ENCODE measurements at places on chromosomes 2 and 18. TPM values are rescaled to one million over a fixed set of nuclear protein-coding genes. Genes with fewer than 3 reads are reported as not detected.

Gene POU3F3
- not detected for total RNA-seq

Gene GRP
- not detected for total RNA-seq

Gene ERBB4
- 5.5 TPM for total RNA-seq

Gene KANSL3
- 65.5 TPM for total RNA-seq

- H3K27me3 ChIP-seq, result no peaks in the 10 kb centered on the region
- H3K4me3 ChIP-seq, result no peak overlapping the region
- H3K36me3 ChIP-seq, result no peaks in the 10 kb centered on the region
- no peaks in the 10 kb centered on the region for H3K4me1 ChIP-seq
- H3K27ac ChIP-seq, result no peak overlapping the region
These were observed 45.2 kb upstream of the SULT1C3 start for GRCh38 chr2:108194409-108195132.

GRCh38 chr2:218074031-218074430, 5.0 kb downstream of the RUFY4 start:
- H3K36me3 ChIP-seq, result no peaks in the 10 kb centered on the region
- H3K4me3 ChIP-seq, result no peak overlapping the region
- no peak overlapping the region for H3K27ac ChIP-seq
- H3K27me3 ChIP-seq, result no peaks in the 10 kb centered on the region
- no peaks in the 10 kb centered on the region for H3K4me1 ChIP-seq

DNA sequence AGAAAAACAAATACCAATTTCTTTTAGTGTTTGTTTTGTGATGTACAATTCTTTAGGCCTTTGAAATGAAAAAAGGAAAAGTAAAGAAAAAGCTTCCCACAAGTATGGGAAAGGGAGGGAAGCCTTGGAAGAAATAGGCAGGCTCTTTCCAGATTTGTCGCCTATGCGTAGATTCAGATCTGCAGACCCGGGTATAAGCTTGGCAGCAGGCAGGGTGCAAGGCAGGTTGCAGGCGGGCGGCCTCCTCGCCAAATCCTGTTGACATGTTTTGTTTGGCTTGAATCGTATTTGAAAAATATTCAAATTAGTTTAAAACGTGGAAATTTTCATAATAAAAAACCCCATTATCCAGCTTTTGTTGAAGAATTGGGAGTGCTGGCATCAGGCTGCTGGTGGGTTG, 104.3 kb downstream of the ACOXL start:
- H3K36me3 ChIP-seq, result no peaks in the 10 kb centered on the region
- H3K4me1 ChIP-seq, result no peaks in the 10 kb centered on the region
- no peaks in the 10 kb centered on the region for H3K27me3 ChIP-seq
- no peak overlapping the region for H3K4me3 ChIP-seq
- H3K27ac ChIP-seq, result no peak overlapping the region

GRCh38 chr2:29628108-29628745, 293.2 kb downstream of the ALK start:
- H3K27ac ChIP-seq, result no peak overlapping the region
- H3K27me3 ChIP-seq, result no peaks in the 10 kb centered on the region
- DNase-seq, result no peak
- H3K4me1 ChIP-seq, result no peaks in the 10 kb centered on the region

DNA sequence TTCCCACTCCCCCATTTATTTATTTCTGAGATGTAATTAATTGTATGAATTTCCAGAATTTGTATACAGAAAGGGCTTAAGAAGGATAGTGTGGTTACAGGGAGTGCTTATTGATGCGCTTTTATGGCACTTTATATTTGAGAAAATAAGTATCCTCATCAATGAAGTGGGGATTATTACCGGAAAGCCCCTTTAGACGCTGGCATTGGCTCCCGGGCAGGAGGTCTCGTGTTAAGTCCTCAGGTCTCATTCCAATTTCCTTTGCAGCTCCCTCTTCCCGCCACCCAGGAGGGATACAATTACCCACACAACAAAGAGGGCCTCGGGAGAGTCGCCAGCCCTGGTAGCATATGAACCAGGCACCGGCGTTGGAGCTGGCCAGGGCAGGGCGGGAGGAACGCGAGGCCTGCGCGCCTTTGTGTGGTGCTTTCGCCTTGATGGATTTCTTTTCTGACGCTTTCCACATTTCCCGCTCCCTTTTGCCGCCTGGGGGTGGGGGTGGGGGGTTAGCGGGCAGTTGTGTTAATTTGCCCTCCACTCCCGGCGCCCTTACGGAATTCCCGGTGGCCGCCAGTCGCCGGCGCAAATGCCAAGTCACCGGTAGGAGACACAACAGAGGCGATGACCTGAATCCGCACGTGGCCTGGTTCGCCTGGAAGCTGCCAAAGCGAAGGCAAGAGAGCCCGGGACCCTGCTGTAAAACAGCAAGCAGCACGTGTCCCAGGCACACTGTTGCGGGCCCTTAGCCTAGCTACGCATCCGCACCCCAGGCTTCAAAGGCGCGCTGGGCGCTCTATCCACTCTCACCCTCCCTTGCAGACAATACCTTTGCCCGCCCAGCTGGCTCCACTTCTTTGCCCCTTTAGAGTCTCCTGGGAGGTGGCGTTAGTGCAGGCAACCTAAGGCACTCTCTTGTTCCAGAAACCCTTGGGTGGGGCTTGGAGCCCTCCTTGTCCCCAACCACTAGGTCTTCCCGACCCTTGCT, 3.3 kb downstream of the GAD1 start:
- no peak overlapping the region for H3K27ac ChIP-seq
- DNase-seq, result peak; percentile 40
- H3K36me3 ChIP-seq, result no peaks in the 10 kb centered on the region
- peaks cover 65% of the 10 kb centered on the region for H3K4me1 ChIP-seq

- no peaks in the 10 kb centered on the region for H3K4me1 ChIP-seq
- no peak for DNase-seq
- no peaks in the 10 kb centered on the region for H3K27me3 ChIP-seq
- no peak overlapping the region for H3K4me3 ChIP-seq
- H3K27ac ChIP-seq, result no peak overlapping the region
These were observed 21.7 kb downstream of the SCN7A start for GRCh38 chr2:166472332-166472731.

DNA sequence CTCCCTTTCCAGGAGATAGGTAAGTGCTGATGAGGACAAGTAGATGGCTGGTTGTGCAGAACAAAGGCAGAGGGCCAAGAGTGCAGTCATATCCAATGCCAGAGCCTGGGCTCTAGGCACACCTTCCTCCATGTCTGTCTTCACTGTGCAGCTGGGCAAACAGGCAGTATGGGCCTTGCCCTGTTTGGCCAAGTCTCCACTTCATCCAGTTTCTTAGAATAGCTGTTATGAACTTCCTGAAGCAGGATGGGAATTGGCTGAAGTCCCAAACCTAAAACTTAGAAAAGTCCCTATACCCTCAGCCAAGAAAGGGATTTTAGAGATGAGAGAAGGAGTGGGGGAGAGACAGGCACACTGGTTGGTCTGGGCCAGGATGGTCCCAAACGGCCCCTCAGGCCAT, 37.5 kb upstream of the CYP26B1 start:
- no peak overlapping the region for H3K27ac ChIP-seq
- DNase-seq, result no peak
- H3K4me1 ChIP-seq, result no peaks in the 10 kb centered on the region
- H3K36me3 ChIP-seq, result no peaks in the 10 kb centered on the region
- no peaks in the 10 kb centered on the region for H3K27me3 ChIP-seq

GRCh38 chr18:74534981-74535649, 815 bp downstream of the CNDP1 start:
- no peaks in the 10 kb centered on the region for H3K4me1 ChIP-seq
- no peak overlapping the region for H3K27ac ChIP-seq
- H3K36me3 ChIP-seq, result no peaks in the 10 kb centered on the region
- H3K27me3 ChIP-seq, result no peaks in the 10 kb centered on the region

DNA sequence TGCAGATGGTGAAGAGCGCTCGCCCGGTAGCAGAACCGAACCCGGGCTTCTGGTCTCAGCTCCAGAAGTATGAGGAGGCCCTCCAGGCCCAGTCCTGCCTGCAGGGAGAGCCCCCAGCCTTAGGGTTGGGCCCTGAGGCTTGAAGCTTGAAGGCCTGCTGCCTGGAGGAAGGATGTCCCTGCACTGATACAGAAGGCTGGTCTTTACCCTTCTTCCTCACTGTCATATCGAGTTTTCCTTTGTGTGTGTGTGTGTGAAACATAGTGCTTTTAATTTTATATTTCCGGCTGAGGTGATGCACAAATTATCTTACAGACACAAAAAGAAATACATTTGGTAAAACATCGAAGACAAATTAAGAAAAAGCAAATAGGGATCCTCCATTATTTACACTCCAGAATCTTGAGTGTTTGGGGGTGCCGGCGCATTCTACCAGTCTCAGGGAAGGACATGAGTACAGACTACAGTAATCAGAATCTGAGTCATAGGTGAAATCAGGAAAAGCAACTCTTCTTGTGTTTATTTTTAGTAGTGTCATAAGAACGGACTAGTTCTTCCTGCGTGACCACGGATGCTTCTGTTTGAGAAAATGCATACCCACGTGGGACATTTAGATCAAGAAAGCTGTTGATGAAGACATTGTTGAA, 1.3 kb downstream of the DUSP28 start:
- H3K27me3 ChIP-seq, result no peaks in the 10 kb centered on the region
- H3K4me1 ChIP-seq, result peaks cover 36% of the 10 kb centered on the region
- DNase-seq, result no peak

- H3K27ac ChIP-seq, result no peak overlapping the region
- peaks cover 9% of the 10 kb centered on the region for H3K4me1 ChIP-seq
- H3K27me3 ChIP-seq, result no peaks in the 10 kb centered on the region
- DNase-seq, result peak; percentile 13
- no peaks in the 10 kb centered on the region for H3K36me3 ChIP-seq
These were observed 82.9 kb downstream of the GRB14 start for GRCh38 chr2:164538240-164538866.

DNA sequence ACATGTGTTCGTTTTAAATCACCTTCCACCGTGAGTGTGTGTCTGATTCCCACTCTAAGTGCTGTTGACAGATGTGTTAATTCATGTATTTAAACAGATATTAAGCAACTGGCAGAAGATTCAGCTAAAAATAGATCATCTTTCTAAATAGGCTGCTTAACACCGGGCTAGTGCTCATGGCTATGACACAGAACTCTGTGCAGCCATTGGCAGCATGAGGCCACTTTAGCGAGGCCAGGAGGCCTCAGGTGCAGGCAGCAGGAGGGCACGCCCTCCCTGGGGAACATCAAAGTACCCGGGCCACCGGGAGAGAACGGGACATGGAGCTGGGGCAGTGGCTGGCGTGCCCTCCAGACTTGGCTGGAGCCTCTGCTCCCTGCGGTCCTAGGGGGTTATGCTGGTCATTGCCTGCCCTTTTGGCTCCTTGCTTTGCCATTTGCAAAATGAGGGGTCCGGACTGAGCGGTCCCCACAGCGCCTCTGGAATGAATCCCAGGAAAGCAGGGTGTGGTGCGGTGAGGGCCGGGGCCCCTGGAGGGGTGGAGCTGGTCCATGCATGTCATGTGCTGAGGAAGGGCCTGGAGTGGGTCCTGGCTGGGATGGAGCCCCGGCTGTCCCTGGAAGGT, 62.8 kb upstream of the HDAC4 start:
- no peaks in the 10 kb centered on the region for H3K4me1 ChIP-seq
- no peaks in the 10 kb centered on the region for H3K27me3 ChIP-seq
- H3K4me3 ChIP-seq, result no peak overlapping the region
- H3K27ac ChIP-seq, result no peak overlapping the region
- DNase-seq, result no peak
- H3K36me3 ChIP-seq, result no peaks in the 10 kb centered on the region

DNA sequence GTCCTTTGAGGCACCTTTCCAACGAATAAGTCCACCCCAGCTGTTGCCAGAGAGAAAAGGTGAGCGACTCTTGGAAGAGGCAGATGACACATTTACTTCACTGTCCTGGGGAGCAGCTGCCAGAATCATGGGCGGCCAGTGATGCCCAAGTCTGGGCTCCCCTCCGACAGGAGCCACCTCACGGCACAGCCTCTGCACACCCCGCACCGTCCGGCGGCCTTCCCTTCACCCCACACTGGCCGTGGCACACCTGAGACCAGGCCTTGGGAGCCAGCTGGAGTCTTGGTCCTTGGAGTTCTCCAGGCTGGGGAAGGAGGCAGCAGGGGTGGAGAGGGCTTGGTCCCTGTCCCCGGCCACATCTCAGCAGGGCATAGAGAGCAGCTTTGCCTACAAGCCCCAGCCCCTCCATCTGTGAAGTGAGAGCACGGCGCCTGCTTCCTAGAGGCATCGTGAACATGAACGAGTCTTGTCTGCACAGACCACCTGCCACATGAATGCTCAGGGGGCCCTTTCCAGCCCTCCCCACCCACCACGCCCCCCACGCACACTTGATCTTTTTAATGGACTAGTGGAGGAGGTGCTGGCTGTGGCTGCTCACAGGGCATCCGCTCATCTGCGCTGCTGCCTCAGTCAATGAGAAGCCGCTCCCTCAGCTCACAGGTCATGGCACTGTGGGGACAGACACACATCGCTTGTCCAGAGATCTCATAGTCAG, 400.2 kb upstream of the MYT1L start:
- H3K27ac ChIP-seq, result no peak overlapping the region
- no peaks in the 10 kb centered on the region for H3K27me3 ChIP-seq
- DNase-seq, result no peak
- no peaks in the 10 kb centered on the region for H3K4me1 ChIP-seq
- no peaks in the 10 kb centered on the region for H3K36me3 ChIP-seq

DNA sequence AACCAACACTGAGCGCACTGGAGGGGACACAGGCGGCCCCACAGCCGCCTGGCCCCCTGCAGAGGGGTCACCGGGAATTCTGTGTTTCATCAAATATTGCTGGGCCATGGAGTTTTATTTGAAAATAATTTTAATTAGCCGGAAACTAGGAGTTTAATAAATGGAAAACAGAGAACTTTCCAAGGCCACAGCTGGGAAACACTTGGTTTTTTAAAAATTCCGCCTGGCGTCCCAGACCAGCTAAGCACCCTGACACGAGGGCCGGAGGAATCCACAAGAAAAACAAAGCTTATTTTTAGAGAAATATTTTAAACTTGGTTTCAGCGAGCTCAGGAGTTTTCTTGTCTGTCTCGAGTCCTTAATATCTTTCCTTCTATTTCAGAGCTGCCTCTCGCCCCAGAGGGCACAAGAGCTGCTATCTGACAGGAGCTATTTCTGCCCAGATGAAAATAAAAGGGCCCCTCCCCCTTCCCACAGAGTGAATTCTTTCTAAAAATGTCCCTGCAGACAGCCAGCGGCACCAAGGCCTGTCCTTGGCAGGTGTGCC, 8.2 kb downstream of the ZFP36L2 start:
- H3K27me3 ChIP-seq, result no peaks in the 10 kb centered on the region
- H3K4me3 ChIP-seq, result no peak overlapping the region
- H3K27ac ChIP-seq, result peak overlapping the region; percentile 100
- H3K36me3 ChIP-seq, result peaks cover 15% of the 10 kb centered on the region

Data from thyroid gland (tissue), 4 donors.